ENCODE measurements at places on chromosomes 1 and 21. TPM values are rescaled to one million over a fixed set of nuclear protein-coding genes. Genes with fewer than 3 reads are reported as not detected.

DNA sequence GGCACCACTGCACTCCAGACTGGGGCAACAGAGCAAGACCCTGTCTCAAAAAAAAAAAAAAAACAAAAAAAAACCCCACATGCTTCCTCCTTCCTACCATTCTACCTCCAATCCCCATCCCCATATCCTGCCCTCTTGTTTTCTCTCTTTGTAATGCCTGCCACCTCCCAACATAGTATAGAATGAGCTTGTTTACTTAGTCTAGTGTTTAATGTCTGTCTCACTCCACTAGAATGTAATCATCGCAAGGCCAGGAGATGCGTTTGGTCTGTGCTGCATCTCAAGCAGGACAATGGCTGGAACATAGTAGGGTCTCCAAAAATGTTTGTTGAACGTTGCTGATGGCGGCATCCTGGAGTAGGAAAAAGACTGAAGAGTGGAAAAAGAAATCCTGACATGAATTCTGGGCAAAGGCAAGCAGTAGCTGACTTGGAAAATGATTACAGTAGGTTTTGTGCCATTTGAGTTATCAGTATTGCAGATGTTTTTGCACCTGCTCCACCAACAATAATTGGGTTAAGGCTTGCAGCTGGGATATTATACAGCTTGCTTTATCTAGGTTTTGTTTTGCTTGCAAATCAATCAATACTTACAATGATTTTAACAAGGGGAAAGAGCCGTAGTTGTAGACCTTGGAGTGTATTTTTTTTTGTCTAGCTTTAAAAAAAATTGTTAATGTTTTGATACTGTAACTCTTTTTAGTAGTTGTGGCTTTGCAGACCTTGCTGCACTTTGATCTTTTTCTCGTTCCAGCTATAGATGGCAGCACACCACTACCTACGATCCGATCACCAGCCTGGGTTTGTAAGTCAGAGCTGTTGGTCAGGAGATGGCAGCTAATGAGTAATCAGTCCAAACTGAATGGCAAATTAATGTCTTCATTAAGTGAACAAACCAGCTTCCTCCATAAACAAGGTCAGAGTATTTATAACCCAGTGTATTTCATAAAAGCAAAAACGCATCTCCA lies 62.4 kb downstream of the BACH1 start:
- no peaks in the 10 kb centered on the region for H3K27me3 ChIP-seq
- peaks cover 4% of the 10 kb centered on the region for H3K4me1 ChIP-seq
- no peaks in the 10 kb centered on the region for H3K36me3 ChIP-seq
- no peak for DNase-seq
- H3K4me3 ChIP-seq = no peak overlapping the region

- peaks cover 6% of the 10 kb centered on the region for H3K36me3 ChIP-seq
Observed at GRCh38 chr1:52899445-52899894, 22.1 kb downstream of the ECHDC2 start.

The KANK4 gene
- total RNA-seq = 0.56 TPM

- no peak overlapping the region for H3K4me3 ChIP-seq
- no peaks in the 10 kb centered on the region for H3K4me1 ChIP-seq
Observed at GRCh38 chr1:84434801-84435549, 36.7 kb downstream of the DNASE2B start.

DNA sequence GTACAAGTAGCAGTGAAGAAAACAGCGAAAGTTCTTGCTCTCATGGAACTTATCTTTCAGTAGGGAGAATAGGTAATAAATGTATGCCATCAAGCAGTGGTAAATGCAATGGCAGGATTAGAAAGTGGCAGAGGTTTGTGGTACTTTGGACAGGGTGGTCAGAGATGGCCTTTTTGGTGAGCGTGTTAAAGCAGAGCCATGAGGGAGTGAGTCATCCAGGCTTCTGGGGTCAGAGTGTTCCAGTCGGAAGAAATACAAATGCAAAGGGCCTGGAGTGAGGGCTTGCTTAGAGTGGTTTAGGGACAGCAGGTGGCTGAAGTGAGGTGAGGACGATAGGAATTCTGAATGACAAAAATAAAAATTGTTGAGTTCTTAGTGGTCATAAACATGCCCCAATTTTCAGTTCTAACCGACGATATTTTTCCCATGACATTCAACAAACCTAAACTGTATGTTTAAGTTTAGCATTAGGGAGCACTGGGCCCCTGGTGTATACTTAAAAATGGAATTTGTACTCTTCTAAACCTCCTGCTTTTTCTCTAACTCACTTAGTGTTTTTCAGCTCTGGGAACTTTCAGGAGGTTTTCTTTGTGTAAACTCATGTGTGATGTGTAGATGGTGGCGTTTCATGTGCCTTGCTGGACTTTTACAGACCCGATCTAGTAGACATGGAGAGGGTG lies 78.2 kb downstream of the MACF1 start:
- no peak for DNase-seq
- H3K4me3 ChIP-seq = no peak overlapping the region
- no peak overlapping the region for H3K27ac ChIP-seq
- peaks cover 42% of the 10 kb centered on the region for H3K36me3 ChIP-seq

- DNase-seq = no peak
- no peaks in the 10 kb centered on the region for H3K4me1 ChIP-seq
- H3K4me3 ChIP-seq = no peak overlapping the region
- no peaks in the 10 kb centered on the region for H3K27me3 ChIP-seq
- no peak overlapping the region for H3K27ac ChIP-seq
Observed at GRCh38 chr1:198780376-198780775, 141.5 kb downstream of the PTPRC start.

DNA sequence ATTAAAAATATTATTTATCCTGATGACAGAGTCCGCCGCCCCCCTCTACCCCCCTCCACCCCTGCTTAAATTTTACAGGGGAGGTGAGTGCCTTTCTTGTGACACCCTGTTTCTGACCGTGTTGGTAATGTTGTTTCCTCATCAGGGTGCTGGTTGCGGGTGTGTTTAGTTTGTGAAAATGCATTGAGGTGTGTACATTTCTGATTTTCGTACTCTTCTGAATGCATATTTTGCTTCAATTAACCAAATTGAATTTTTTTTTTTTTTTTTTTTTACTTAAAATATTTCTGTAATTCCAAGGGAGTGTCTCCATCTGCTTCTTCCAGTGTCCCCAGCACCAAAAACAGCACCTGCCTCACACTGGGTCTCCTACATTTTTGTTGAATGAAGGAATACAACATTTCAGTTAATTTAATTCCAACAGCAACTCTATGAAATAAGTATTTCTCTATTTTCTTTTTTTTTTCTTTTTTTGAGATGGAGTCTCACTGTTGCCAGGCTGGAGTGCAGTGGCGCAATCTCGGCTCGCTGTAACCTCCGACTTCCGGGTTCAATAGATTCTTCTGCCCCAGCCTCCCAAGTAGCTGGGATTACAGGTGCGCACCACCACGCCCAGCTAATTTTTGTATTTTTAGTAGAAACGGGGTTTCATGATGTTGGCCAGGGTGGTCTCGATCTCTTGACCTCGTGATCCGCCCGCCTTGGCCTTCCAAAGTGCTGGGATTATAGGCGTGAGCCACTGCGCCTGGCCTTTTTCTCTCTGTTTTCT lies 5.6 kb upstream of the SLC2A1 start:
- no peak overlapping the region for H3K27ac ChIP-seq
- no peak overlapping the region for H3K4me3 ChIP-seq
- peaks cover 2% of the 10 kb centered on the region for H3K4me1 ChIP-seq
- no peaks in the 10 kb centered on the region for H3K36me3 ChIP-seq
- no peak for DNase-seq

DNA sequence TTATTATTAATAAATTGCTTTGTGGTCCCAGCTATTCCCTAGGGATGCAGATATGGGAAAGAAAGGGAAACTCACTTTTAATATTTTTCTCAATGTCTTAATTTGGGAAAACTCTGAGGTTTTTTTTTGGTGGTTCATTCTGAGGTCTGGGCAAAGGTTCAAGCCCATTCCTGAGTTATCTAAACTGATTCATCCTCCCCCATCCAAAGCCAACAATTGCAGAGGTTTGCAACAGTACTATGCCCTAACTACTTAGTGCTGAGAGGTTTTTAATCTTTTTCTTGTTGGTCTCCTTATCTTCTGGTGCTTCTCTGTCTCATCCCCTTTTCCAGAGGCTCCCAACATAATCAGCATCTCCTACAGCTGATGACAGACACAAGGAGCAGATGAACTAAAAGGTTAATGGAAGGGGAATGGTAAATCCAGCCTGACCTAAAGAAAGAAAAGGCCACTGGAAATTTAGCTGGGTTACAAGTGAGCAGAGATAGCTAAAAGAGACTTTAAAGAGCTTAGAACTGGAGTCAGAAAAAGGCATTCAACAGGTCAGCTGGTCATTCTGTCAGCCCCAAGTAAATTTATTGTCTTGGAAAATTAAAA lies 390.4 kb downstream of the TGFB2 start:
- H3K36me3 ChIP-seq = no peaks in the 10 kb centered on the region
- H3K4me3 ChIP-seq = no peak overlapping the region
- H3K4me1 ChIP-seq = no peaks in the 10 kb centered on the region
- no peak overlapping the region for H3K27ac ChIP-seq

GRCh38 chr21:39175154-39175553 lies 8.1 kb downstream of the PSMG1 start:
- no peak overlapping the region for H3K27ac ChIP-seq
- no peaks in the 10 kb centered on the region for H3K4me1 ChIP-seq
- no peaks in the 10 kb centered on the region for H3K27me3 ChIP-seq
- no peak for DNase-seq

The SELENBP1 gene
- 151 TPM for total RNA-seq

DNA sequence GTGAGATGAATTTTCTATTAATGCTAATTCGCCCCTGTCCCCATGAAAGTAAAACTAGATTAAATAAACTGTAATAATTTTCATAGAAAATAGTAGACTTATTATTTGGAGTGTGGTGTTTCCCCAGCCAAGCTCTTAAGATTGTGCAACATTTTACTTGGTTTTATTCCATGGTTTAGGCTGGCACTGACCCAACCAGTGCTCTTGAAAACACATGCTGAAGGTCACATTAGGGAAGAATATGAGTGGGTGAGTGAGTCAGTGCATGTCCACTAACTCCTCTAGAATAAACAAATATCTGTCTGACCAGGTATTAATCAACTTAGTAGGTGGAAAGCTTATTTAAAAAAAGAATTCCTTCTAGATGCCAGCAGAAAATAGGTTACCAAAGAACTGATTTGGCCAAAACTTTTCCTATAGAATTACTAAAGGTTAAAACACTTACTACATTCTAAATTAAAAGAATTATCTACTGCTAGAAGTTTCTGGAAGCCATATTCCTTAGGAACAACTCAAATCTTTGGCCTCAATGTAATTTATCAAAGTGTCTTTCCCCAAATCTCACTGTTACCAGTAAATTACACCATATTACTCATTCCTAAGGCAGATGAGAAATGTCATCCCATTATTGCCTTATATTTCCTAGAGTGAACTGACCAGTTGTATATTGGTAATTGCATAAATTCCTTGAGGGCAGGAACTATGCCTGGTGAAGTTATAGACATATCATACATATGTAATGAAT lies 89.7 kb upstream of the RGS1 start:
- H3K27ac ChIP-seq = peak overlapping the region; percentile 83
- no peaks in the 10 kb centered on the region for H3K36me3 ChIP-seq
- DNase-seq = peak; percentile 88
- H3K4me3 ChIP-seq = no peak overlapping the region
- peaks cover 6% of the 10 kb centered on the region for H3K4me1 ChIP-seq
- no peaks in the 10 kb centered on the region for H3K27me3 ChIP-seq

DNA sequence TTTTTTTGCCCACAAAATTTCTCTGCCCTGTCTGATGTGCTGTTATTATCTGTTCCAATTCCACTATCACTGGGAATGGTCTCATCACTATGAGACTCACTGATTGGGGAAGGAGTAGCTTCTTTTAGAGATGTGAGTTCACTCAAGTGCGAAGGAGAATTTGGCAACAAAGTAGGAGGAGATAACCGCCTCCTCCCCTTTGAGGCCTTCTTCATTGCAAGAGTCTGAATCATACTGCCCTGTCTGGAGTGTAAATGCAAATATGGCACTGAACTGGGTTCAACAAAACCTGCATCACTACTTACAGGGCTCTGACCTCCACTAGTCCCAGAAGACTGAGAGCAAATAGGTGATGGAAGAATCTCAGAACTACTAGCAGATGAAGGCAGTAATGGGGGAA lies 83.4 kb downstream of the ASH1L start:
- no peaks in the 10 kb centered on the region for H3K36me3 ChIP-seq
- H3K4me1 ChIP-seq = peaks cover 4% of the 10 kb centered on the region
- H3K4me3 ChIP-seq = no peak overlapping the region
- H3K27me3 ChIP-seq = no peaks in the 10 kb centered on the region
- no peak overlapping the region for H3K27ac ChIP-seq

The TDRD5 gene
- total RNA-seq = 2.8 TPM

- no peak for DNase-seq
- H3K27ac ChIP-seq = peak overlapping the region; percentile 84
- peak overlapping the region; percentile 72 for H3K4me3 ChIP-seq
- H3K27me3 ChIP-seq = no peaks in the 10 kb centered on the region
- H3K4me1 ChIP-seq = peaks cover 17% of the 10 kb centered on the region
- peaks cover 14% of the 10 kb centered on the region for H3K36me3 ChIP-seq
Observed at GRCh38 chr21:29072873-29073221, 601 bp downstream of the CCT8 start.

DNA sequence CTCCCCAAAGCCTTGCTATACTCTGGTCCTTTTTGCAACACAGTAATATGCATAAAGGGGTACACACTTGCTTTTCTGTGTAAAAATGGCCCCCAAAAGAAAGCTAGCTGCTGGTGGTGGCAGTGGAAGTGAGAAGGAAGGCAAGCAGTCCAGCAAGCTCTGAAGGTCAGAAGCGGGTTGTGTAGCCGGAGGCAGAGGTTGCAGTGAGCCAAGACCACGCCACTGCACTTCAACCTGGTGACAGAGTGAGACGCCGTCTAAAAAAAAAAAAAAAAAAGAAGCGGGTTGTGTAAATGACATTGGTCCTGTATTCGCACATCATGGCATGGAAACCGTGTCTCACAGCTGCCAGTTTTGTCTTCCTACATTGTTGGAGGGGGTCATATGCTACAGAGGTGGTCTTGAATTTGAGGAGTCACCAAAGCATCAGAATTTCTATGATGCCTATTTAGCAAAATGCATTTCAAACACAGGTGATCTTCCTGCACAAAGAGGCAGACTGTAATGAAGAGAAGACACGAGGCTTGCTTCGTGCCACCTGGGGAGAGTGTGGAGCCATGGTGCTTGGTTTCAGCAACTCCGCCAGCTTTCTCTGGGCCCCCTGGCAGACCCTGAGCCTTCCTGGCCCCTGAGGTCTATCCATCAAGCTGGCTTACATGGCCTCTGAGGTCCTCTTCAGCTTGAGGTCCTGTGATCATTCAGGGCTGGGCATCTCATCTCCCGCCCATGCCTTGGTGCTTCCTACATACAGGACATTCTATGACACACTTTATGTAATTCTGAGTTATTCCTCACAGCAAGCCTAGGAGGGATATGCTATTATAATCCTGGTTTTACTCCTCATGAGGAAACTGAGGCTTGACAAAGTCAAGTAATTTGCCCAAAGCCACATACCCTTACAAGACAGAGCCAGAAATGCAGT lies 71.0 kb downstream of the TOMM20 start:
- H3K4me3 ChIP-seq = no peak overlapping the region
- no peaks in the 10 kb centered on the region for H3K27me3 ChIP-seq
- H3K27ac ChIP-seq = no peak overlapping the region
- H3K36me3 ChIP-seq = no peaks in the 10 kb centered on the region
- peaks cover 7% of the 10 kb centered on the region for H3K4me1 ChIP-seq
- DNase-seq = no peak

The DNASE2B gene
- not detected for total RNA-seq
